GM18507 (cell line): ENCODE measurements at places on chromosomes 2 and 18.

DNA sequence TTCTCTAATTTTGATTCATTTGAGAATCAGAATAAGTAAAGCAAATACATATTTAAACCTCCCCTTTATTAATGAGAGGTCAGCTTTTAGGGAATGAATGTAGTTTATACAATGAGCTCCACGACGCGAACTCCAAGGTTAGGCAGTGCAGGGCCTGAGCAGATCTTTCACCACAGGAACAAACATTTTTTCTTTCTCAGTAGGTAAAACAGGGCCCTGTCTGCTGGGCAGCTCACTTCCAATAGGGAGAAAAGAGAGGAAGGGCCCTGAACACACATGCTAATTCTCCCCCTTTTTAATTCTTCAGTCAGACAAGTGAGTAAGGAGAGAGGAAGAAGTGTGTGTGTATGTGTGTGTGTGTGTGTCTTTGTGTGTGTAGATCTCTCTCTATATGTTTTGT lies 682.4 kb upstream of the TMEFF2 start:
- DNase-seq: no peak

GRCh38 chr2:127153691-127154158 lies 46.8 kb upstream of the BIN1 start:
- no peak for DNase-seq

GRCh38 chr2:10325278-10326145 lies 22.8 kb downstream of the HPCAL1 start:
- no peak for DNase-seq

- DNase-seq: no peak
Measured at GRCh38 chr18:33870059-33870458, 292.0 kb downstream of the ASXL3 start.

GRCh38 chr2:13686262-13686661 lies 946.3 kb upstream of the LRATD1 start:
- no peak for DNase-seq

- no peak for DNase-seq
Measured at GRCh38 chr18:901761-902160, 2.9 kb upstream of the ADCYAP1 start.

DNA sequence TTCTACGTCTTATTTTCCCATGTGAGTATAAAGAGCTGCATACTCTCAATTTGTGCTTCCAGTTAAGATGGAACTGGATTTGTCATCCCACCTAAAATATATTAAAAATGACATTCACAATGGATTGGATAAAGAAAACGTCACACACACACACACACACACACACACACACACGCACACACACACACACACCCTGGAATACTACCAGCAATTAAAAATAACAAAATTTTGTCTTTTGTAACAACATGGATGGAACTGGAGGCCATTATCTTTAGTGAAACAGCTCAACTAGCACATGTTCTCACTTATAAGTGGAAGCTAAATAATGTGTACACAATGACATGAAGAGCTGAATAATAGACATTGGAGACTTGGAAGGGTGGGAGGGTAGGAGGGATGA lies 3.8 kb upstream of the QPCT start:
- DNase-seq: no peak

- DNase-seq: no peak
Measured at GRCh38 chr2:181170256-181170655, 189.9 kb downstream of the UBE2E3 start.

DNA sequence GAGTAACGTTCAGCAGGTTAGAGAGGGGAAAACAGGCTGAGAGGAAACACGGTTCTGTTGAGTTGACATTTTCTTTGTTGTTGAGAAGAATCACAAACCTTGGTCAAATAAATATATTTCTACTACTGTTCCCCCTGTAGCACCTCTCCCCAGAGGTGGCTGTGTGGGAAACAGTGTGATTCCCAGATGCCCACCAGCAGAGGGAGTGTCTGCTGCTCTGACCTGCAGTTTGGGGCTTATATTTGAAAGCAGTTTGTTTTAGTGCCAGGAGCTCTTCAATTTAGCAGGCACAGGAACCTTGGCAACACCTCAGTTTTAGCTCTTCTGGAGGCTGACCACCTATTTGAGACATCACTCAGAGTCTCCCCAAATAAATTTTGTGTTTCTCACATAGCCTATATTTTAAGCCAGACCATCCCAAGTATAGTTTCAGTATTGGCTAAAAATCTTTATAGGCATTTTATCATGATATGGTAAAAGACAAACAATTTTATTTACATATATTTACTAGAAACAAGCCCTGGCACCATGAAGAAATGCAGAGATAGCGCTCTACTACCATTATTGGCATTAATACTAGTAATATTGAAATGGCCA lies 75.7 kb downstream of the PIK3C3 start:
- DNase-seq: no peak

GRCh38 chr18:23541349-23542093 lies 38.2 kb downstream of the RMC1 start:
- DNase-seq: no peak

DNA sequence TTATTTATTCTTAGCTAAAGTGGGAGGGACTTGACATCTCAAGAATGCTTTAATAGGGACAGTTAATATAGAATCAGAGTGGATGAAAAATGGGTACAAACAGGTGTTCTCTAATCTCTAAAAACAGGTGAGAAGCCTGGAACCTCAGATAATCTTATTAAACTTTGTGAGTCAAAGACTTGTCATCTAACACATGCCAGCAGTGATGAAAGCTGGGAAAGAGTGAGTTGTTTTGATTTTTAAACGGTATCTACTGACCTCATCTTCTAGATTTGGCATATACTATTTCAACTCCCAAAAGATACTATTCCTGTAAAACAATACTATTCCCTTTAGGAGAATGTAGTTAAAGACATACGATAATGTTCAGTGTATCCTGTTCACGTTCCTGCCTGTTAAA lies 103.4 kb downstream of the CCDC141 start:
- no peak for DNase-seq

- no peak for DNase-seq
Measured at GRCh38 chr2:121998751-121999150, 243.3 kb downstream of the TSN start.

- no peak for DNase-seq
Measured at GRCh38 chr2:208363485-208363884, 43.1 kb upstream of the PTH2R start.

DNA sequence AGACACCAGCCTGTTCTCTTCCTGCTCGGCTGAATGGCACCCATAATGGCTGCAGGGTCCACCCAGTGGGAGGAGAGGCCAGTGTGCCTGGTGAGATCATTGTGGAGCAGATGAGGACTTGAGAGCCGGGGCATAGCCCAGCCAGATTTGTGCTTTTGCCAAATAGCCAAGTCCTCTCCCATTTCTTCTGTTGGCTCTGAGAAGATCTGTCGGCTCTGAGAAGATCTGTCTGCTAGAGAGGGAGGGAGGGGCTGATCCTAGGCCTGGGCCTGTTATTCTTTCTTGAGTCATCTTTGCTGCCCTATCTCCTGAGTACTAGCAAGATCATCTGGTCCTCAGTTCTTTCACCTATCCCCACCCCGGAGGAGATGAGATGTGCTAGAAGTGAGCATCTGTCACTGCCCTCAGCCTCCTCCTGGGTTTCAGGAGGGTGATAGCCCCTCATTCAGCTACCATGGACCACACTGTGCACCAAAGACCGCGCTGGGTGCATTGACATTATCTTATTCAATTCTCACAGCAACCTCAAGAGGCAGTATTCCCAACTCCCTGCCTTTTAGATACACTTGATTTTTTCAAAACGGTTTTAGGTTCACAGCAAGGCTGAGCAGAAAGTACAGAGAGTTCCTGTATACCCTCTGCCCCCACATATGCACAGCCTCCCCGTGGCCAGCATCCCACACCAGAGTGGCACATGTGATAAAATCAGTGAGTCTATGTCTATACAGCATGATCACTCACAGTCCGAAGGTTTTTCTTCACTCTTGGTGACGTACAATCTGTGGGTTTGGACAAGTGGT lies 98.6 kb downstream of the CAPN13 start:
- DNase-seq: no peak

DNA sequence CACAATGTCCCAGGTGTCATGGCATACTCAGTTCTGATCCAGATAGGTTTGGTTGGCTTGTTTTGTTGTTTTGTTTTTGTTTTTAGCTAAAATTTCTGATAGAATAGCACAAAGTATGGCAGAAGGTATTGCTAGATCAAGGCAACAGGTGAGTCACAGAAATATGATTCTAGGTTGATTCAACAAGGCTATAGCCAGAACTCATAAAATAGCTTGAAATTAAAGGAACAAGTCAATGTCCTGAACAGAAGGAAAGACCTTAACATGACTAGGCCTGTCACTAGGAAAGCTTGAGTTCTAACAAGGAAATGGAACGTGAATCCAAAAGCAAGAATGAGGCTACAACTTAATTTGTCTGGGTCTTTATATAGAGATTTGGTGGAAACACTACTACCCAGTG lies 157.1 kb downstream of the GALNT3 start:
- DNase-seq: no peak

DNA sequence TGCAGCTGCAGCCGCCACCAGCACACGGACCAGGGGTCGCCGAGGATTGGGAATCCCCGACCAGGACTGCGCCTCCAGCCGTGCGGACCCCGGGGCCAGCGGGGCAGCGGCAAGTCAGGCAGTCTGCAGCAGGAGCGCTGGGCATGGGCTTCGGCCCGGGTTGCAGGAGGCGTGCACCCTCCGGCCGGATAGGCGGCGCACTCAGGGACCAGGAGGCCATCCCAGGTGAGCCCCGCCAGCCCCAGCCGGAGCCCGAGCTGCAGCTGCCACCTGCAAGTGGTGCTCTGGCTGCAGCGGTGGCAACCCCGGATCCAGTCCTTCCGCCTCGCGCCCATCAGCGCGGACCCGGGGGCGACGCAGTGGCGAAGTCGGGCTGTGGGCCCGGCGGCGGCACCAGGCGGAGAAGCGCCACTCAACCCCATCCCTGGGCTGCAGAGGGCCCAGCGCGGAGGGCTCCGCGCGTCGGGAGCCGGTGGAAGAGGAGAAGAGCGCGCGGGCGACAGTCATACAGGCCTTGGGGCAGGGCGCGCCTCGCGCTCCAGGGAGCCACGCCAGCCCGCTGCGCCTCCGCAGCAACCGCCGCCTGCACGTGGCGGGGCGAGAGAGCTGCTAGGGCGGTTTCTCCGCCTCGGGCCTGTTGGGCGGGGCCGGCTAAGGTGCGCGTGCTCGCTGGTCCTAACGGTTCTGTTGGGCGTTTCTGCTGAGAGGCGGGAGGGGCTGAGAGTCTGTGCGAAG lies 73.8 kb downstream of the RPIA start:
- DNase-seq: no peak
